ENCODE measurements at places on chromosomes 1 and 21.

- DNase-seq: no peak
Observed at GRCh38 chr21:45405271-45405818, 380 bp downstream of the COL18A1 start.

DNA sequence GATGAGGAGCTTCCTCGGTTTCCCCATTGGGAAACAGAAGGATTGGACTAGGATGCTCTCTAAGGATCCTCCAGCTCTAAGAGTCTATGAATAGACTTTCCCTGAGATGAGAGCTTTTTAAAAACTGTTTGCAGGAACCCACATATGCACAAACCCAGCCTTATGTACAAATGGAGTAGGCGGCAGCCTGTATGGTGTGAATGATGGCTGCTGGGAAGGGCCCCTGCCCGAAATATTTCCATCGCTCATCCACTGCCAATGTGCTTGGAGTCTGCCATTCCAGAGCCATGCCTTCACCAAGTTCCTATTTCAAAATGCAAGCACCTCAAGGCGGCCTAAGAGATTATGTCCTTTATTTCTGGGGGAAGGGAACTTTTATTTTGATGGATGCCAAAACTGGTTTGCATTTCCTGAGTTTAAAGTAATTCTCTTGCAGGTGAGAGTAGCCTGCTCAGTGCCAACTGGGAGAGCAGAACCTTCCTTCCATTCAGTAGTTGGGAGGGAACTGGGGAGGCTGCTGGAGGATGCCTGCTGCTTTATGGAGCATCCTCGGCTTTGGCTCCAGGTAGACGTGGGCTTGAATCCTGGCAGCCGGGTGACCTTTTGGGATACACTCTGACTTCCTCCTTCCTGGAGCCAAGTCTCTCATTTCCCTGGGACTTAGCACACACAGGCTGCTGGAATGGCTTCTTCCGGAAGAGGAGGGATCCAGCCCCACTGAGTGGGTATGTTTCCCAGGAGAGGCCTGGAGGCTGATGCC, 165.9 kb downstream of the ACTL8 start:
- DNase-seq: no peak

DNA sequence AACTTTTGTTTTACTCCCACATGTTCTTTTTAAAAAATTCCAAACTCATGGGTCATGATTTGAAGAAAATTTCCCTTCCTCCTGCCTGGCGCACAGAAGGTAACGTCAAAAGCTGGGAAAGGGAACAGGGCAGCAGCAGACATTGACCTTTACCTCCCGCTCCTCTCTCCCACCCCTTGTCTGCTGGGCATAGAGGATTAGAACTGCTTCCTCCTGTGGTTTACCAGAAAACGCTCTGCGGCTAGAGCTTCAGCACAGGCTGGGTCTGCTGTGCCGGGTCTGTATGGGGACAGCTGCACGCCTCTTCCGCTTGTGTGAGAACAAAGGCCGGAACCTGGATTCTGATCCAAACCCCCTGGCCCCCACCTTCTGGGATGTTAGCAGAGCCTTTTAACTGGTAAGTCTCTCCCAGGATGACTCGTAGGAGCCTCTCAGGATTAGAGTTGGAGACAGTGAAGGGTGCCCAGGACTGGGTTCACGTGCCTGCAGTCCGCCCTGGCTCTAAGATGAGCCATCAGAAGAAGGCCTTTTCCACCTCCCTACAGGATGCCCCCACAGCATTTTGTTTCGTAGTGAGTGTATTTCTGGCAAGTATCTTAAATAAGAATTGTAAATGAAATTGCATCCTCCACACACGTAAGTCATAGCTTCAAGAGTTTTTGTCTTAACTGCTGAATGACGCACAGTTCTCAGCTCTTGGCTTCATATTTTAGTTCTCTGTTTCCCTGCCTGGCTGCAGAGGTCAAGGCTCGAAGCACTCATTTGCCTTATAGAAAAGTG, 5.2 kb downstream of the H6PD start:
- no peak for DNase-seq

- no peak for DNase-seq
Observed at GRCh38 chr1:25433389-25434186, 2.9 kb downstream of the MACO1 start.

DNA sequence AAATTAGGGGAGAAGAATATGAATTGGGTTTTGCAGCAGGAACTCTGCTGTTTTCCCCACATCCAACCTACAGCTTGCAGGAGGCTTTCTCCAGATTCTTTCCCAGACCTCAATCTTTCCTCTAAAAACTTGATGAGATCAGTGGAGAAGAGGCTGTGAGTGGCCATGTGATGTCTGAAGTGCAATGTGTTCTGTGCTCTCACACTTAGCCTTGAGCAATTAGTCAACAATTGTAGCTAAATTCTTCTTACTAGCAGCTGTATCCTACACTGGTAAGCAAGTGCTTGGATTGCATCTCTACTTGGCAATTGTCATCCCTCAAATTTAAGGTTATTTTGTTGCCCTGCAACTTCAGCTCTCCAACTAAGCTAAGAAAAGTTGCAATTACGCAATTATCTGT, 807.3 kb upstream of the RGS18 start:
- DNase-seq: no peak

GRCh38 chr1:37989361-37989930, 376 bp downstream of the SF3A3 start:
- DNase-seq: no peak

DNA sequence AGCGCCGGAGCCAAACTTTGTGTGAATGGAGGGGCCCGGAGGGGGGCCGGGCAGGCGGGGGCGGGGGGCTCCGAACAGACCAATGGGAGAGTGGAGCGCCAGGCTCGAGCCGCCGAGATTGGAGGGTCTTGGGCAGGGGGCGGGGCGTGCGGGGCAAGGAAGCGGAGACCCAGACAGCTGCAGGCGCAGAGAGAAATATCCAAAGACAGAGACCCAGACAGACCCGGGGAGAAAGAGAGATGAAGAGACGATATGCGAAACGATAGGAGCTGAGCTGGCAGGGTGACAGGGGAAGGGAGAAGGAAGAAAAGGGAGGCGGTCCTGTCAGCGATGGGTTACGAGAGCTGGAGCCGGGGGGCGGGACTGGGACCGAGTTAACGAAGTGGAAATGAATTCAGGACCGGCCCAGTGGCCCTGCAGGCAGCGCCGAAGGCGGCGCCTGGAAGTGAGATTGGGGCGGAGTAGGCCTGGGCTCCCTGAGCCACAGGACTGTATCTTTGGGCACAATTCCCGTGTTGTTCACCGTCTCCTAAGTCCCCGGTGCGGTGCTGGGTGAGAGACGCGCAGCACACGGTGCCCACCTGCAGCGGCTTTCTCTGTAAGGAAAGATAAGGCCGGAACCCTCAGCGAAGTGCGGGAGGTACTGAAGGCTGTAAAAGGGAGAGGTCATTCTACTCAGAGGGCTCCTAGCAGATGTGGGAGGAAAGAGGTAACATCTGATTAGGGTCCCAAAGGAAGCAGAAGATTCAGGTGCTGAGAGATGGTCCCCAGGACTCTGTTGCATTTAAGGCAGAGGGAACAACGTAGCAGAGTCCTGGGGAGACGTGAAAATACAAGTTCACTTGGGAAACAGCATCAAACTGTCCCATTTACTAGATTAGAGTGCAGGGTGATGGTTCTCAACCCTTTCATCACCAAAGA, 543 bp upstream of the KCNJ10 start:
- no peak for DNase-seq

DNA sequence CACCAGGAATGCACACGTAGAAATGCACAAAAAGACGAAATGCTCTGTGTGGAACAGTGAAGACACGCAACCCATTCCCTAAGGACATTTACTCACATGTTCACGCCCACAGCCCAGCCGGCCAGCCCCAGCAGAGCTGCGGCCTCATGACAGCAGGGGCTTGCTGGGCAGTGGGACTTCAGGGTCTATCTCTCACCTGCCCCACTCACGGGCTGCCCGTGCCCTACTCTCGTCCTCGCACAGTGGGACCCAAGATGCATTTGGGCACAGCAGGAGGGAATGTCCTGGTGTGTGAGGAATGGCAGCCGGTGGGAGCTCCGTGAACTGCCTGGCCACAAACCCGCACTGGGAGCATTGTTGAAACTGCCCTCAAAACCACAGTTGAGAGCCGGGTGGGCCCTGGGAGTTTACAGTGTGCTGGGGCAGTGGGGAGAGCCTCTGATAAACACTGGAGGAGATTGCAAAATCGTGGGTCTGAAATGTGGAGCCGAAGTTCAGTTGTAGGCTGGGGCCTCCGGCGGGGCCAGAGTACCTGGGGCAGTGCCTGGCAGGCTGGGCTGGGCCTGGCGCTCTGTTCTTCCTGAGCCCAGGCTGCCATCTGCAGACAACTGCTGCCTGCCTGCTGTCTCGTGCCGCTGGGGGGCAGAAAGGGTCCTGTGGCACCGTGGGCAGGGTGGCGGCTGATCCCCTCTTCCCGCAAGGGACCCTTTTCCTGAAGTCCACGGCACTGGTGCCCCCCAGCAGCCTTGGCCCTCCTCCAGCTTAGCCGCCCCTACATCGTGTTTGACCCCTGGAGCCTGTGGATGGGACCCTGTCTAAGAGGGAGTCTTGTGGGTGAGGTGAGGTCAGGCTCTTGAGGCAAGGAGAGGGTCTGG, 20.7 kb upstream of the POFUT2 start:
- no peak for DNase-seq

GRCh38 chr1:192603218-192603787, 27.7 kb downstream of the RGS1 start:
- no peak for DNase-seq

DNA sequence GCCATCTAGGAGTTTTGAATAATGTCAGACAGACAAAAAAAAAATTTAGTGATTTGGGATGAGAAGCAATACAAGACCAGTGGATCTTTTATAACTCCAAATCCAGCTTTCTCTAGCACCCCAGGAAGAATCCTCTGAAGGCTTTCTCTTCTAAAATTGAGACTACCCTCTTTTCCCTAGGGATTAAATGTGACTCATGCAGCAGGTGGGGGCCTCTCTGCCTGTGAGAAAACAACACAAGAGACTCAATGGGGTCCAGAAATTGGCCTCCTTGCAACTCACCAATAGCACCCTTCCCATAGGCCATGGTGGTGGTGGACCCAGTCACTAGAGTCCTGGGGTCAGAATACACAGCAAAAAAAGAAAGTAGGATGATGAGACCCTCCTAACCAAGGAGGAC, 120.3 kb upstream of the ATP1A1 start:
- no peak for DNase-seq

- no peak for DNase-seq
Observed at GRCh38 chr1:161502641-161503393, 2.4 kb upstream of the FCGR2A start.

GRCh38 chr1:209617047-209617673, 33.6 kb downstream of the CAMK1G start:
- DNase-seq: no peak

DNA sequence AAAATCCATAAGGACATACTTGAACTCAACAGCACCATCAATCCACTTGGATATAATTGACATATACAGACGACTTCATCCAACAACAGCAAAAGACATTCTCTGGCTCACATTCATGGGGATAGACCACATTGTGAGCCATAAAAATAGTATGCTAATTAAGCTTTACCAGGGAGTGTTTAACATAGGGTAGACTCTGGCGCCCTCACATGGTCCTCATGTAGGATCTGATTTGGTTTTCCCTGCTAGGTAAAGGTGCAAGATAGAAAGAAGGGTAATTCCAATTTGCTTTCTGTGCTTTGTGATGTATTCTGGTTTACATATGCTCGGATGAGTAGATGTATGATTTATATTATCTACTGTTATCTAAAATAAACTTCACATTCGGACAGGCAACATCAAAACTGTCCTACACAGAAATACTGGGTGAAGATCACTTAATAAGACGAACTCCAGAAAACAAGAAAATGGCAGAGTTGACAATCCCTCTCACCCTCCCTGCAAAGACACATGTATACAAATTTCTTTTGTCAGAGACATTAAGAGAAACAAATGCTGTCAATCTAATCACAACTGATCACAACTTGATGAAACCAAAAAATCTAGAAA, 27.7 kb downstream of the CR1L start:
- no peak for DNase-seq

- no peak for DNase-seq
Observed at GRCh38 chr1:152511596-152511995, 993 bp downstream of the LCE5A start.

DNA sequence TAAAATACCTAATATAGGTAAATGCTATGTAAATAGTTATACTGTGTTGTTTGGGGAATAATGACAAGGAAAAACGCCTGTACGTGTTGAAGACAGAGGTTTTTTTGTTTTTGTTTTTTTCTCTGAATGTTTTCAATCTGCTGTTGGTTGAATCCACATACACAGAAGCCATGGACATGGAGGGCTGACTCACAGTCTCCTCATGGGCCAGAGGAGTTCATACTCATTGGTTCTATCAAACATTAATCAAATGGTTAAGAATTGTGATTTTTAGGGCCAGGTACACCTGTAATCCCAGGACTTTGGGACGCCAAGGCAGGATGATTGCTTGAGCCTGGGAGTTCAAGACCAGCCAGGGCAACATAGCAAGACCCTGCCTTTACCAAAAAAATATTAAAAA, 20.5 kb downstream of the MIER1 start:
- no peak for DNase-seq

GRCh38 chr1:234957330-234958065, 171.1 kb downstream of the TOMM20 start:
- no peak for DNase-seq

DNA sequence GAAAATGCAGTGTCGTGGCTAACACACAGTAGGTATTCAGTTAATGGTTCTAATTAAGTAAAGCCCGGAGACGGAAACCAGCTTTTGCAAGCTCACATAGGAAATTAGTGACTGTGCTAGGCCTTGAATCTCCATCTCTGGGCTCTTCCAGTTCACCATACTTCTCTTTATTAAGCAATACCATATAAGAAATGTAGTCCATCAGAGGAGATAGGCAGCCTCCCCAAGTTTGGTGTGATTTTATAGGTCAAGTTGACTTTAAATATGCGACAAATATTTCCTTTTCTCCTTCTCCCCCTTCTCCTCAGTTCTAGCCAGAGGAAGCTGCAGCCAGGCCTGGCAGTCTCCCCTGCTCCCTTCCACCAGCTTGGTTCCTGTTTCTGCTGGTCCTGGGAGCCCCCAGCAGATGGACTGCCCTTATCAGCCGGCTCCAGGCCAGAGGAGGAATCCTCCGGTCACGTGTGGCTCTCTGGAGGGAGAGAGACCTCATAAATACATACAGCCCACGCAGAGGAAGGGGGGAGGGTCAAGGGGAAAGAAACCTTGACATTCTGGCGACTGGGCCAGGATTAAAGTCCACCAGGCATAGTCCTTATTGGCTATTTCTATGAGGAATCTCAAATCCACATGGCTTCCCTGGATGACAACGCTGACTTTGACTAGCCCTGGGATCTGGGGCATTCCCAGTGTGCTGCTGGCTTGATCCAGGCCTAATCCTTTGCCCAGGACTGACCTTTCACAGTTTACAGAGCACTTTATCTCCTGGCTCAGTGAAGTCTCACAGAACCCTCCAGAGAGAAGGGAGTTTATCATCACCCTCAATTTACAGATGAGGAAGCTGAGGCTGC, 115.1 kb upstream of the JUN start:
- DNase-seq: no peak

- DNase-seq: no peak
Observed at GRCh38 chr1:211328866-211329475, 2.3 kb downstream of the TRAF5 start.
